ENCODE measurements at places on chromosomes 1 and 21. TPM values are rescaled to one million over a fixed set of nuclear protein-coding genes. Genes with fewer than 3 reads are reported as not detected.

- no peak for DNase-seq
These were observed 237.0 kb downstream of the TBX15 start for GRCh38 chr1:118751166-118751565.

GRCh38 chr21:42574234-42575027, 60.8 kb downstream of the SLC37A1 start:
- DNase-seq, result no peak

- peak; percentile 22 for DNase-seq
These were observed 10.4 kb downstream of the C1orf226 start for GRCh38 chr1:162391790-162392563.

DNA sequence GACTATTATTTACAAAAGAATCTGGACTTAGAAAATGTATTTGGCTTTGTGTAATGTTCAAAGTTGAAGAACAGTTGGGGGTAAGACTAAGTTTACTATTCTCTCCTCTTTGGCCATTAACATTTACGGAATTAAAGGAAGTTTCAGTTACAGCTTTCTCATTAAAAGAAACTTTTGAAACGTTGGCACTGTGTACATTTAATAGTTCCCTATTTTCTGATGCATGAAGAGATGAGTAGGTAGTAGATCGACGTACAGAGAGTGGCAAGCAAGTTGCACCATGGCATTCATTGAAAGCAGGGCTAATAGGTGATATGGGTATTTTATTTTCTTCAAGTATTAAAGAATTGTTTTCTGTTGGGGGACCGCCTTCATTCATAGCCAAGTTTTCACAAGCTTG, 3.2 kb downstream of the ASPM start:
- DNase-seq, result no peak

DNA sequence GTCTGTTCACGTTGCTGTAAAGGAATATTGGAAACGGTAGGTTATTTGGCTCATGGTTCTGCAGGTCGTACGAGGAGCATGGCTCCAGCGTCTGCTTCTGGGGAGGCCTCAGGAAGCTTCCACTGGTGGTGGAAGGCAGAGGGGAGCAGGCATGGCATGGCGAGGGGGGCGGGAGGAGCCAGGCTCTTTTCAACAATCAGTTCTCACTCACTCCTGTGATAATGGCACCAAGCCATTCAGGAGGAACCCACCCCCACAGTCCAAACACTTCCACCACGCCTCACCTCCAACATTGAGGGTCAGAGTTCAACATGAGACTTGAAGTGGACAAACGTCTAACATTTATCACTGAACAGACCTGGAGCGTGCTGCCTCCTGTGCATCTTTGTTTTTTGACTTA, 141.2 kb downstream of the PGBD5 start:
- DNase-seq, result no peak

DNA sequence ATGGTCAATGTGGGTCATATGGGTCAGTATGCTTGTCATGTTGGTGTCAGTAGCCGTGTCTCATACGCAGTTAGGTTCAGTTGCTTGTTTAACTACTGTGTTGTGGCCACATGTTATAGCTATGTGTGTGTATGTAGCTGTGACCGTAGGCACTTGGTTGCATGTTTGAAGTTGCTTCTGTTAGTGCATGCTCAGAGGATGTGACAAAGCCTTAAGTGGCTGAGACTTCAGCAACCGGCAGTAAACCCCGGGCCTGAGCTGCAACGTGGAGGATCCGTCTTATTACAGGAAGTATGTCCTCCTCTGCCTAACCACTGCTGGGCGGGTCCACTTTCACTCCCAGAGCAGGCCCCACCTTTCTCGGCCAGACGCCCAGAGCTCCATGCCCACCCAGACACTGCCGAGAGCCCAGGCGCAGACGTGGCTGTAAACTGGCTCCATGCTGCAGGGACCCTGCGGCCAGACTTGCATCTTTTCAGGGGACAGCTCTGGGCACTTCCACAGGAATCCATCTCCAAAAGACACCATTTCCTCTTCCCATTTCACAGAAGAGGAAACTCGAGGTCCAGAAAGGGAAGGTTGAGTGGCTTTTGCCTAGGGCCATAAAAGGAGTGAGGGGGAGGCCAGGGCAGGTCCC, 2.2 kb downstream of the TCEA3 start:
- no peak for DNase-seq

GRCh38 chr1:204705888-204706837, 20.6 kb upstream of the LRRN2 start:
- no peak for DNase-seq

DNA sequence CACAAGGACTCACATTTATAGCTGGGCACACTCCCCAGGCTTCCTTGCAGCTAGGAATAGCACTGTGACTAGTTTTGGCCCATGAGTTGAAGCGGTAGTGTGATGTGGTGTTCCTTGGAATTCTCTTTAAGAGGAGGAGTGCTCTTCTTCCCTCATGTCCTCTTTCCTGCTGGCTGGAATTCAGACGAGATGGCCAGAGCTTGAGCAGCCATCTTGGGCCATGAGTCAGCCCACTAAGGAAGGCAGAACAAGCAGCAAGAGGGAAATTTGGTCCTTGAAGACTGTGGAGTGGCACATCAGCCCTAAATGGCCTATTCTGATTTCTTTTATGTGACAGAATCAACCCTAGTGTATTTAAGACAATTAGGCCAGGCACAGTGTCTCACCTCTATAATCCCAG, 20.0 kb downstream of the HTR6 start:
- DNase-seq, result no peak

- DNase-seq, result no peak
These were observed 5.5 kb upstream of the STK40 start for GRCh38 chr1:36391271-36391670.

DNA sequence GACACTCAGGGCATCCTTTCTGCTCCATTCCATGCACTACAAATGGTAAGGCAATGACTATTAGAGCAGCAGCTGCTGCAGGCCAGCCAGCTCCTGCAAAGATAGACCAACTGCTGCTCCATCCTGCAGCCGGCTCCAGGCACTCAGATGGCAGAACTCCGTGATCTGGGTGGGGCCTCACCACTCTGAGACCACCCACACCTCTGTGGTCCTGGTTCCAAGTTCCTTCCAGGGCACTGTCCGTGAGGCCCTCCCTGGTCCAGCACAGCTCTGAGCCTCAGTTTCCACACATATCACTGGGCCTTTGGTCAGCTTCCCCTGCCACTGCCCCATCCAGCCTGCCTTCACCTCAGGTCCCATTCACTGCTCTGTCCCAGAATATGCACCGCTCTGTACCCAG, 114.7 kb downstream of the DMRTB1 start:
- DNase-seq, result no peak

DNA sequence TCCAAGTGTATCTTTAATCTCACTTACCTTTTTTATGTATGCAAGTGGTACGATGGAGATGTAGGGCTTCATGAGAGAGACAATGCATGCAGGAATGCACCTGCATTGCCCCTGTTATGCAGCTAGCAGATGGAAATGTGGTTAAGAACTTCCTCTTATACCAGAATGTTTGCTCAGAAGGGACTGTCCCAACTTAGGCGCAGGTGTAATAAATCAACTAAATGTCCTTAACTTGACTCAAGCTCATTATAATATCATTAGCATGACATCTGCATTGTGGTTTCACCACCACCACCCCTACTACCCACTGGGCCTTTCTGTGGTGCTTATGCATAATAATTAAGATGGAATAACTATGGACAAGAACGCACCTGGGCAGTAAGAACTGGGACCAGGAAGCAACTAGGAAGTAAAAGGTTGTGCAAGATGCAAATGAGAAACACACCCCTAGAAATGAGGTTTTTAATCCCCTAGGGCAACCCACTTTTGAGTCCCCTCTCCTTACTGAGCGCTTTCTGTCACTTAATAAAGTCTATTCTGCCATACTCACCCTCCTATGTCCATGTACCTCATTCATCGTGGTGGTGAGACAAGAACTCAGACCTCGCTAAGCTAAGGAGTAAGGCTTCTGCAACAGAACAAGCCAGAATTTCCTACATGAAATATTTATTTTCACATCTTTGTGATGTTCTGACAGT, 1103.3 kb upstream of the B3GALT2 start:
- peak; percentile 91 for DNase-seq

DNA sequence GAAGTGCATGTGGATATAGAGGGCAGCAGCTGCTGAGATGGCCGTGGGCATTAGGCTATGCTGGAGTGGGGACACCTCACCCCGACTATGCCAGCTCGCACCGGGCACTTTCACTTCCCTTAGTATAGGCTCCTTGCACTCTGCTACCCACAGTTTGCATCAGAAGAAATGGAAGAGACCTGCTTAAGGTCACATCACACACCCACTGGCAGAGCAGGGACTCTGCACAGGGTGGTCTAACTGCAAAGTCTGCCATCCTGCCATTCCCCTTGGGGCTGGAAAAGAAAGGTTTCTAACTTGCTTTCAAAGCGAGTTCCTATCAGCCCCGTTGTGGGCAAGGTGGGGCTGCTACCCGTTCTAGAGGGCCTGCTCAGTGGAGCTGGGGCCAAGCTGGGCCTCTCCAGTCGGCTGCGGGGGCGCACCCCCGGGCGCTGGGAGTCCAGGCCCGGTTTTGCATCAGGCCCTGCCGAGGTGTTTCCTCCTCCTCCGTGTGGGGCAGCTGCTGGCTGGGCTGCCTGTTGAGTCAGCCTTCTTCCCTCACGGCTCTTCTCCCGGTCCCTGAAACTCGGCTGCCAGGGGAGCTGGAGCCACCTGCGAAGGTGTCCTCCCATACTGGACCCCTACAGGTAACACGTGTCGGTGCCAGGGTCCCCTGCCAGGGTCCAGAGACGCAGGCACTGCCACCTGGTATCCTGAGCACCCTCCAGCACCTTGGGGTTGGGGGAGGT, at the start of gene SYTL1:
TSS of gene SYTL1 (plus strand) at position 498 of the 728 bp plus-strand sequence. CDS start 3,313 bp downstream, outside the sequence.
- peak; percentile 89 for DNase-seq

GRCh38 chr1:33130297-33130696, 49.3 kb downstream of the AZIN2 start:
- DNase-seq, result no peak

- DNase-seq, result no peak
These were observed 114.0 kb downstream of the GREM2 start for GRCh38 chr1:240497908-240498307.

DNA sequence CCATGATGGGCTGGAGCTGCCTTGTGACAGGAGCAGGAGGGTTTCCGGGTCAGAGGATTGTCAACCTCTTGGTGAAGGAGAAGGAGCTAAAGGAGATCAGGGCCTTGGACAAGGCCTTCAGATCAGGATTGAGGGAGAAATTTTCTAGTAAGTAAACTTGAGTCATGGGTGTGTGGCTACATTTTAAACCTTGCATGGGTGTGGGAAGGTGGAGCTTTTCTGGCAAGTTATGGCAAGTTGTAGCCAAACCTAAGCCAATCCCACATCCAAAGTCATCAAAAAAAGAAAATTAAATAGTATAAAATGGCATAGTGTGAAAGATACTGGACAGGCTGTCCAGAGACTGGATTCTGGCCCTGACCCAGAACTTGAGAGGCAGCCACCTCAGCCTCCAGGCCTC, 39.8 kb upstream of the HSD3B1 start:
- DNase-seq, result no peak

DNA sequence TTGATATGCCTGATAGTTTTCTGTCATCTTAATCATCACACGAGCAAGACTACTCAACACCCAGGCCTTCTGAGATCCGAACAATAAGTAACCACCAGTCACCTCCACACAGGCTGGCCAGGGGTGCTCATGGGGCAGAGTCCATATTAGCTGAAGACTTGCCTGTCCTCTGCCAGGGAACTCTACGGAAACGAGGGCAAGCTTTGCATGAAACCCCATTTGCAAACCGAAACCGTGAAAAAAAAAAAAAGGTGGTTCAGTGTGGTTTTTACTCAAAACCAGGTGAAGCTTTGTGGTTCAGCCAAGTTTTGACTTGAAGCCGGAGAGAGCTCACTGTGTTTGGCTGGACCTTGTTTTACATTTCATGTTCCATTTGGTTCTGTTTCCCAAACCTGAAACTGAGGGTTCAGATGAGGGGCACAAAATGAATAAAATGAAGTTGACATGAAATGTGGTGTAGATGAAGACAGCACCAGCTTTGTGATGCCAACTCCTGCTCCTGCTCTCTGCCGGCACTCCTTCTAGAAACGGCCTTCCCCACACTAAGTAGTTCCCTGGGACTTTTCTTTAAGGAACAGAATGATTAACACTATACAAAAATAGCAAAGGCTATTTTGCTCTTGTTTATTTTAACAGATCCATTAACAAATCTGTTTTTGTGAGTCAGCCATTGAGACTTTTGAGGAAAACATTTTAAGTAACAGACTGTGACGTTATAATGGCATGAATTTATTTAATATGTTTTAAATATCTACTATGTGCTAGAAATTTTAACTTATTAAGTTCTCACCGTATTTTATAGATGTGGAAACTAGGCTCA, 74.7 kb downstream of the RUNX1 start:
- peak; percentile 73 for DNase-seq

GRCh38 chr21:17921579-17922530, 102.7 kb upstream of the C21orf91 start:
- DNase-seq, result no peak

DNA sequence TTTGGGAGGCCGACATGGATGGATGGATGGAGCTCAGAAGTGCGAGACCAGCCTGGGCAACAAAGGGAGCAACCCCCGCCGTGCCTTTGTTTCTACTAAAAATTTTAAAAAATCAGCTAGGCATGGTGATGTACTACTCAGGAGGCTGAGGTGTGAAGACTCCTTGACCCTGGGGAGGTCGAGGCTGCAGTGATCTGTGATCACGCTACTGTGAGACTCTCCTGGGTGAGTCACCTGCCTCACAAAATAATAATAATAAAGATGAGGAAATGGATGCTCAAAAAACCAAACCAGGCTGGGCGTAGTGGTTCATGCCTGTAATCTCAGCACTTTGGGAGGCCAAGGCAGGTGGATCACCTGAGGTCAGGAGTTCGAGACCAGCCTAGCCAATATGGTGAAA, 19.2 kb downstream of the DSTYK start:
- no peak for DNase-seq

GRCh38 chr1:220367833-220368232, 95.6 kb upstream of the RAB3GAP2 start:
- DNase-seq, result no peak

DNA sequence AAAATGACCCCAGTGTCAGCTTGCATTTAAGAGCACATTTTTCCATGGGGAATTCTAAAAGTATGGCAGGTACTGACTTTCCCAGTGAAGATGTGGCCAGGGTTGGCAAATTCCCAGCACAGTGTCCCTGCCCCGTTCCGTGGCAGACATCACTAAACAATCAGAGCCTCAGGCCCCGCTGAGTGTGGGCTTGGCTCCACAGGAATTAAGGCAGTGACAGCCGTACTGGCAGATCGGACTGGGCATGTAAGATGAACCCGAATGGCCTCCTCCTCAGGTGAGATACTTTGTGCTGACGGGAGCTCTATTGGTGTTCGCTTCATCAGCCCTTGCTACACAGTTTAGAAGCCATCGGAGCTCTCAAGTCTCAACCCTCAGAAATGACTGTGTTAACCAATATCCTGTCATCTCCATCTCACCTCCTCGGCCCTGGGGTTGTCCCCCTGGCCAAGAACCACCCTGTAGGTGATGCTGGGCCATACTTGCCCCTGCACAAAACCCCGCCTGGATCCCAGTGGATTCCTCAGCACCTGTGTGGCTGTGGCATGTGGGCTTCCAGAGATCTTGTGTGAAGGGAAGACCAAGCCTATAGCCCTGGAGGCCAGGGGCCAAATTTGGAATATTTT, 29.0 kb upstream of the ABCG1 start:
- no peak for DNase-seq

- DNase-seq, result no peak
These were observed 408.1 kb upstream of the USP24 start for GRCh38 chr1:55623311-55623710.

The GPATCH2 gene
- total RNA-seq, result 14.7 TPM

The RSPH1 gene
- 0.64 TPM for total RNA-seq

The GPR61 gene
- total RNA-seq, result not detected

The HUNK gene
- total RNA-seq, result 0.07 TPM

The BEND5 gene
- total RNA-seq, result 19.5 TPM
